Thymus (tissue), 14 donors: ENCODE measurements at places on chromosomes 1 and 21.

GRCh38 chr1:112991402-112992120, 35.6 kb upstream of the SLC16A1 start:
- no peak for DNase-seq

DNA sequence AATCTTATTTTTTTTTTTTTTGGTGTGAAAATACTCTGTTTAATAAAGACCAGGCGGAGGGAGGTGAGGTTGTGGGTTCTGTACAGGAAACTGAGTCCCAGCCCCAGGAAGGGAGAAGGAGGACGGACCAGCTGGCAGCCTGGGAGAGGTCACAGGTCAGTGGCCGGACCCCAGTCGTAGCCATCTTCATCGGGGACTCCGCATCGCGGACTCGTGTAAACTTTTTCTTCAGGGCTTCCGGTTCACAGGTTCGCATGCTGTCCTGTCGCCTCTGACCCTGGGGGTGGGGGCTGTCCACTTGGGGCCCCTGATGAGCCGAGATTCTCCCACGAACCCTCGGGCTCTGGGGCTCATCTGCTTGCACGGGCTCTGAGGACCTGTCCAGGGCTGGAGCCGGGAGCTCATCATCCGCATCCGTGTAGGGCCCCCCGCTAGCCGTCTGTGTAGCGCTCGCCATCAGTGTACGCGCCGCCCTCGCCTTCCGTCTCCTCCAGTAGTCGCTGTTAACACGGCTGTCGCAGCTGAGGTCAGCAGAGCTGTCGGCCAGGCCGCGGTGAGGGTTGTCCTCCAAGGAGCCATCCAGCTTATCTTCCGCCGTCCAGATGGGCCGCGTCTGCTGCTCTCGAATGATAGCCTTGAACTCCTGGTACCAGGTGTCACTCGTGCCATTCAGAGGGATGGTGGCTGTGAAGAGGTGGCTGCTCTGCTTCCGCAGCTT, 975.7 kb upstream of the PRMT6 start:
- DNase-seq, result no peak

DNA sequence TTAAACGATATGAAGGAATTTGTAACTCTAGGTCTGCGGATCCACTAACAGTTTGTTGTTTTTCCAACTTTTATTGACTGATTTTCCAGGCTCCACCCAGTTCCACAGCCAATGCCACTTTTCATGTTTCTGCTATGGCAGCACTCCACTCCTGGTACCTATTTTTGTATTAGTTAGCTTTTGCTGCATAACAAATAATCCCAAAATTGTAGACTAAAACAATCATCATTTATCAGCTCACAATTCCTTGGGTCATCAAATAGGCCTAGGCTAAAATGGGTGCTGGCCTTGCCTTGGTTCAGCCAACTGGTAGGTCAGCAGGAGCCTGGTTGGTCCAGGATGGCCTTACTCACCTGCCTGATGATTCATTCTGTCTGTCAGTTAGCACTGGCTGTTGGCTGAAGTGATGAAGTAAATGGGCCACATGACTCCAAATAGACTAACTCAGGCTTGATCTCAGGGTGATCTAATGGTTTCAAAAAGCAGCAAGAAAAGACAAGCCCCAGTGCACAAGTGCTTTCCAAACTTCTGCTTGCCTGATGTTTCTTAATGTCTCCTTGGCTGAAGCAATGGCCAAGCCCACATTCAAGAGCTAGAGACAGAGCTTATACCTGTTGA, 3.2 kb upstream of the C8B start:
- no peak for DNase-seq

DNA sequence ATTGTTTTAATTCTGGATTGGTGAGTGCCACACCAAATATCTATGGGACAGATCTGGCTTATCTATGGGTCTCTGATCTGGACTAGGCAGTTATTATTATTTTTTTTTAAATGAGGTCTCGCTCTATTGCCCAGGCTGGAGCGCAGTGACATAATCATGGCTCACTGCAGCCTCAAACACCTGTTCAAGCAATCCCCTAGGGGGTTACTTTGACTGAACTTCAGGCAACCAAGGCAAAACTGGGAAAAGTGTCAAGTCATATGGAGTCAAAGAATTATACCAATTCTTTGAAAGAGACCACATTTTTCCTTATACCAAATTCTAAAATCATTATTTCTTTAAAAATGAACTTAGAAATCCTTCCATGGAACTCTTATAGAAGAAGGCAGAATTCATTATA, 129.1 kb upstream of the HOOK1 start:
- DNase-seq, result no peak

DNA sequence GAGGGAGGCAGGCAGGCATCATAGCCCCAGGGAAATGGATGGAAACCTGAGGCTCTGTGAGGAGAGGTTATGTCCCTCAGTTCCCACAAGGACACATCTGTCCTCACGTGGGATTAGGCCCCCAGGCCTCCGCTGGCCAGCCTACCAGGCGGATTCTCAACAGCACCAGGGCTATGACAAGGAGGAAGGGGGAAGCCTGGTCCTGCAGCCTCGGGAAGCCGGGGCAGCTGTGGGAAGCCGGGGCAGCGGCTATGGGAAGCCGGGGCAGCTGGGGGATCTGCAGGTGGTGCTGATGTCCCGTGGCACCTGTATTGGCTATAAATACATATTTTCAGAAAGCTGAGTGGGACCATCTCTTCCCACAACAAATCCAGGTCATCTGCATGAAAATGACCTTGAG, 19.7 kb downstream of the BSND start:
- DNase-seq, result no peak

DNA sequence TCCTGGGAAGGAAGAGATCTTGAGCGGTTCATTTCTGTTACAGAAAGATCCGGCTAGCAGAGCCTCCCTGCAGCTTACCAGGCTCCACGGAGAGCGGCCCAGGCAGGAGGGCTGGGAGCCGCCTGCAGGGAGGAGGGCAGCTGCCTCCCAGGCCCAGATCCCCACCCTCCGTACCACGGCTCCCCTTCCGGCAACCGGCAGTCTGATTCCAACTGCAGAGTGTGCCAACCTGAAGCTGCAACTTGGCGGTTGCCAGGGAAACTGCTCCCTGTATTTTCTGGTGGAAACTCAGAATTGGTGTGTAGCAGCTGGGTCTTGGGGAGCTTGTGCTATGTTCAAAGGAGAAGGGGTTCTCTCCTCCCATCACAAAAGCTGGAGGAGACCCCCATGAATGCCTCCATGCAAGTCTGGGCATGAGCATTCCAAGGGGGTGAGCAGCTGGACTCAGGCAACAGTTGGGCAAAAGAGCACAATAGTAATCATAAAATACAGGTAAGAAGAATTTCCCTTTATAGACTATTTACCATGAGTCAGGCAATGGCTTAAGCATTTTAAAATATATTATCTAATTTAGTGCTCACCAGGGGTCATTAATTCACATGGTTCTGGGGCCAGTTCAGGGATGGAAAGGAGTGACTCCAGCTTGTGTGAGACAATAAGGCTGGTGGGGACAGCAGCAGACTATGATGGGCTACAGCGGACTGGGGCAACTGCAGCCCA, 46.1 kb upstream of the KAZN start:
- DNase-seq, result no peak

DNA sequence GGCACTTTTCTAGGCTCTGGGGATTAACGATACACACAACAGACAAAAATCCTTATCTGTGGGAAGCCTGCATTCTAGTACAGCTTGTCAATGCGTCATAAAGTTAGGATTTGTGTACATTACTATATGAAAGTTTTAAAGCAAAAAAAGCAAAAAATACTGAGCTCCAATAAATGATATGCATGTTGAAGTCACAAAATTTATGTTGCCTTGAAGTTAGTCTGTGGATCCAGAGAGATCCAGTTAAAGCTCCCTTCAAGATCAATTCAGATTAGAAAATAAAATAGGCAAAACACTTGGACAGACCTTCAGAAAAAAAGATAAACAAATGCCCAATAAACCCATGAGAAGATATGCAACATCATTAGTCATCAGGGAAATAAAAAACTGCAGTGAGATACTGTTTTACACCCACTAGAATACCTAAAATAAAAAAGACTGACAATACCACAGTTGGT, 33.1 kb upstream of the KCNQ4 start:
- DNase-seq, result no peak

DNA sequence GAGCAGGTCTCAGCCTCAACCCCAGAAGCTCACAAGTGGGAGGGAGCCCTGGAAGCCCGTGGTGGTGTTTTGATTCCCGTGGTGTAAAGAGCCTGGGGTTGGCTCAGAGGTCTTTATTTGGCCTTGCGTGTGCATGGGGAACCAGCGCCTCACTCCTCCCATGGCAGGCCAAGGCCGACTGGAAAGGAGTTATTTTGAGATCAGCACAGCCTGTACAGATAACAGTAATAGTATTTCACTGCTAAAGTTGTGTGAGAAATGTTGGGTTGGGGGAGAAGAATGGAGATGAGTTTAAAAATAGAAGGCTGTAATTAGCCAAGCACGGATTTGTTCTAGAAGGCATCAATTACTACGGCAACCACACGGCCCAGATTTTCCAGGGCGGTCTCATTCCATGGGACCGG, 186.5 kb downstream of the DYRK1A start:
- DNase-seq, result no peak

DNA sequence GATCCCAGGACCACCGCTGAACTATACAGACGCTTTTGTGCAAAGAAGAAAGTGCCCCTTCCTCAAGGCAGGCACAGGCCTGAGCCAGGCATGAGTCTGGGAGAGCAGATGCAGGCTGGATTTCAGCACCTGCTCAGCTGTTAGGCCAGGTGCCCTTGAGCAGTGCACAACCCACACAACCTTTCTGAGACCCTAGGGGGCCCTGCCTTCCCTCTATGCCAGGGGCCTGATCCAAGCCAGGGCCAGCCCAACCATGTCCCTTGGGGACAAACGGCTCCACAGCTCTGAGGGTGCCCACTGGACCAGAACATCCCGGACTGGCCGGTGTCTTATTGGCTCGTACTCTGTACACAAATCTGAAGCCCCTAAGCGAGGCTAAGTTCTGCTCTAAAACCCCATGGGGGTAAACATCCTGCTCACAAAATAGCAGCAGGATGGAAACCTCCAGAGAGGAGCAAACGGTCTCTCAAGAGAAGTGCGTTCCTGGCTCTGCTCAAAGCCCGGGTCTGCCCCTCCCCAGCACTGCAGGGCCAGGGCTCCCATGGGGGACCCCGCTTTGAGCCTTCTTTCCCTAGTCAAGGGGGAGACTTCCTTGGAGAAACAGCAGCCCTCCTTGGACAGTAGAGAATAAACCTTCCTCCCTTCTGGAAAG, 275.1 kb downstream of the NPHP4 start:
- DNase-seq, result no peak

DNA sequence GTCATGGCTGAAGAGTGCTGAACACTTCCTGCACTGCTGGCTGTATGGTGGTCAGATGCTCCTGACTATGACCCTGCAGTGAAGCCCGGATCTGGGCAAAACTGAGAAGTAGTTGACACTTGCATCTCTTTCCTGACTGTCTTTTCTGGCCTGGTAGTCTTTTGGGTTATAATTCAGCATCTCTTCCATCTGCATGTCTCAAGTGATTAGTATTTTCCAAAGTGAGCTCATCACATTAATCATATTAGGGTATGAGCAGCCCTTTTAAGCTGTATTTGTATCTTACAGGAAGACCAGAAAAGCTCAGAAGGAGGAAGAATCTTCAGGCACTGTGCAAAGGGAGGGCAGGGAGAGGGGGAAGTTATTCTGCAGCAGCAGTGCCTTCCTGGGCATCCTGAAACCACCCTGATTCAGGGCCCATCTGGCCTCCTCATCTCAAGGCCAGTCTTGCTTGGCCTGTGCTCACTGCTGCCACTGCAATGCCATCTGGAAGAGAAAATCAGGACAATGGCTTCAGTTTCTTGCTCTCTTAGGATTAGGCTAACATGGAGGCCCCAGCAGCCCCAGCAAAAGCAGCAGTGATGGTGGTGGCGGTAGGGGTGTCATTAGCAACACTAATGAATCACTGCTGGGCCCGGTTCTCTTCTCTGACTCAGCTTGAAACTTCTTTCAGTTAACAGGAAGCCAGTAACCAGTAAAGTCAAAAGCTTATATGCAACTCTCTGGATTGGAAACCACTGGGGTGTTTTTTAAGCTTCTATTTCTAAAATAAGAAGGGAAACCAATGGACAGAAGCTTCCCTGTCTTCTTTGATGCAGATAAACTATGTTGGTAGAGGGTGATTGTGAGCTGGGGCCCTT, 63.3 kb upstream of the WDR26 start:
- no peak for DNase-seq
